ENCODE measurements at places on chromosomes 2 and 18.

GRCh38 chr18:13309748-13310670 lies 91.4 kb downstream of the LDLRAD4 start:
- DNase-seq = no peak

- no peak for DNase-seq
These were observed 22.0 kb upstream of the INHBB start for GRCh38 chr2:120323807-120324399.

GRCh38 chr18:63319383-63320122 lies at the start of gene BCL2:
BCL2 (minus strand) TSS chr18:63319769.
- DNase-seq = peak; percentile 45

- DNase-seq = peak; percentile 43
These were observed 18.8 kb downstream of the ZNF385B start for GRCh38 chr2:179842498-179843153.

DNA sequence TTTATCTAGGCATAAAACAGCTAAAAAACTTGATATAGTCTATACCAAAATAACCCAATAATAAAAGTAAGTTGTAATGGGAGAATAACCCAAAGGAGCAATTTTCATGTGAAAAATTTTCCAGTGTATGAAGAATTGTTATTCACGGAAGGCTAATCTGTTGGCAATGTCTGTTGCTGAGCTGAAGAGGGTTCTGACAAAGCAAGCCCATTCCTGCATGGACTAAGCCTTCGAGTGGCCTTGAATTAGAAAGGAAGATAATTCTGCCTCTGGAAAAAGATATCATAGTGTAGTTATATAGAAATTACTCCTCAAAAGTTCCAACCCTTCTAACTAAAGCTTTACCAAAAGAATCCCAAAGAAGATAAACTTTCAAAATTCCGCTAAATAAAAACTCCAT lies 101.5 kb downstream of the MAP2 start:
- peak; percentile 34 for DNase-seq

GRCh38 chr2:23526114-23526513 lies 141.1 kb downstream of the KLHL29 start:
- no peak for DNase-seq

DNA sequence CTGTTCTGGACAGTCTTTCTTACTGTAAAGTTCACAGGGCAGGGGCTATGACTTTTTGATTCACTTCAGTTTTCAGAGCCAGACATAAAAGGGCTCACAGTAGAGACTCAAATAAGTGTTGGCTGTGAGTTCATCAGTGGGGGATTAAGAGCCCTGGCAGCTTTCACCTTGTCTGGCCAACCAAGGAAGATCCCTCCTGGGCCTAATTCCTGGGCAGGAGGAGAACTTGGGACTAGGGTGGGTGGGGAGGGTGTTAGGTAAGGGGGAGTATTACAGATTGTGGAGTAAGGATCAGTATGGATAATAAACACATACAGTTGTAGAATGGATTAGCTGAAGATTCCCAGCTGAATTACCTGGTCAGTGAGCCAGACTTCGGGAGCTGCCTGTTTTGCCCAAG lies 904 bp upstream of the SFXN5 start:
- no peak for DNase-seq

GRCh38 chr2:241764275-241765241 lies 12.1 kb upstream of the GAL3ST2 start:
- DNase-seq = no peak

DNA sequence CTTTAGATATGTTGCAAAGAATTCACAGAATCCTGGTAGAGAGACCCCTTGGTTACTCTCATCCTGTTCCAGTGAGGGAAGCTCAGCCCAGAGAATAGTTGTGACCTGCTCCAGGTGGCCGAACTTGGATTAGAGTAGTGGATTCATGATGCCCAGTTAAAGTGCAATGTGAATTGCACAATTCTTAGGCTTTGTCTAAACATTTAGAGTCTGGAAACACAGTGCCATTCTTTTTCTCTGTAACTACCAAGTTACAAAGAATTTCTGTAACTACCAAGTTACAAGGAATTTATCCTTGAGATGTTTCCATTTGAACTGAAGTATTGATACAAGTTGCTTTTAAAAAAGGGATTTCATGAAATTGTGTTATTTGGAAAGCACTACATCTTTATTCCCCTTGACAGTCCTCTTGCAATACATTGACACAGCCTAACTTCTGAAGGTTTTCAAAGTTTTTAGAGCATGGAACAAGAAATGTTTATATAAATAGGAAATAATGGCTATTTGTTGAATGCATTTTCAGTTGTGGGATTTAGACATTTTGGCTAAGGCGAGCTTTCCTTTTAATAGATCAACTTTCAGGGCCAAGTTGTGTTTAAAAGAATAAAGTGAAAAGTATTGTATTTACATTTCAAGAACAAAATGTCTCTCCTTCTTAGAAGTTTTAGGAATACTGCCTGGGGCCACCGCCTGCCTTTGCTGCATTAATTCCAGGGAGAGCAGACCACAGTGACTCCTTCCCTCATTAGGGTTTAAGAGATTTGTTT lies 315.0 kb downstream of the LPIN1 start:
- no peak for DNase-seq

DNA sequence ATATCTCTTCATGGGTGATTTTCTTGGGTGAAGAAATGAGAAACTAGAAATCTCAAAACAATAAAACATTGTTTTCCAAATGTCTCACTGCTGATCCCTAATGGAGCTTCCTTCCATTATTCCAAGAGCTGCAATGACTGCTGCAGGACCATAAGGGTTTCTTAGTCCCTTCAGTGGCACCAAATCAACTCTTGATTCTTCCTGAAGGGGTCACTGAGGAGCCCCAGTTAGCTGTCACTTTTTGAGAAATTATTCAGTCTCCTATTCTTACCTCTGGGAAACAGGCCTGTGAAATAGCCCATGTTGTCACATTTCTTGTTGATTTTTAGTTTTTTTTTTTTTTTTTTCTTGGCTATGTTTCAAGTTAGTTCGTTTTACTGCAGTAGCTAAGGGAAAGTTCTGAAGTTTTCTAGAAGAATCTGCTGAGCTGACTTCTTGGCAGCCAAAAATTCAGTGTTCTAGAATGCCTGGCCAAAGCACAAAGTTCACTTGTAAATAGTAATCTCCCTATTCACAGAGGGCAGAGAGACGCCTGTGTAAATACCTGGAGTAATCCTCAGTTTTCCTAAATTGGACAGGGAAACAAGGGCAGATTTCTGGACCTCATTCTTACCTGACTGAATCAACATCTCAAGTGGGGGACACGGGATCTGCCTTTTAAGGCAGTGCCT lies 480.0 kb downstream of the RIT2 start:
- DNase-seq = no peak

GRCh38 chr2:9800975-9801726 lies 42.1 kb upstream of the TAF1B start:
- DNase-seq = no peak

- no peak for DNase-seq
These were observed 8.1 kb downstream of the NPC1 start for GRCh38 chr18:23578067-23578701.

DNA sequence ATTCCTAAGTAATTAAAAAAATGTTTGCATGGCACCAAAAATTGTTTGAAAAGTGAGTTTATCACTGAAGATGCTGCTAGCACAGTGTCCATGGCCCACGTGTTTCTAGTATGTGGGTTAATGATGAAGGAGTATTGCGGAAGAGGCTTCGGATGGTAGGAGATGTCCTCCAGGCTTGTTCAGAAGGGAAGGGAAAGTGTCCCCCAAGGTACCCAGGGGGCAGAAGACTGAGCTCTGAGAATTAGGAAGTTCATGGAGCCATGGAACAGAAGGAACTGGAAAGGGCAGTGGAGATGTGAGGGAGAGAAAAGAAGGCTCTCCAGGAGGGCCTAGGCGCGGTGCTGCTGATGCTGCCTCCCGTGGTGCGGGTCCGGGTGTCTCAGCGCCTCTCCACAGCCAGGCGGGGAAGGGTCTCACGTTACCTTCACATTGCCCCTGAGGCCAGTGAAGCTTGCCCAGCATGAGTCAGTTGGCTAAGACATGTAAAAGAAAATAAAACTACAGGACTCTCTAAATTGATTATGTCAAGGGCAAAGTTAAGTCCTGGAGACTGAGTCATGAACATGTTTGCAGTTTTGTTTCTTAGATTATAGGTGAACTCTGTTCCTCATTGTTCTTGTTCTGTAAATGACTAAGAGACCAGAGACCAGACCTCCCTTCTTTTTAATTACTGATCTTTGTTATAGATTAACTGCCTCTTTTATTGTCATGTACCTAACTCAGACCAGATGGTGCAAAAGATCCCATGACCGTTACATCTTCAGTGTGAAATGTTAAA lies 89.0 kb downstream of the MTCL1 start:
- peak; percentile 71 for DNase-seq

DNA sequence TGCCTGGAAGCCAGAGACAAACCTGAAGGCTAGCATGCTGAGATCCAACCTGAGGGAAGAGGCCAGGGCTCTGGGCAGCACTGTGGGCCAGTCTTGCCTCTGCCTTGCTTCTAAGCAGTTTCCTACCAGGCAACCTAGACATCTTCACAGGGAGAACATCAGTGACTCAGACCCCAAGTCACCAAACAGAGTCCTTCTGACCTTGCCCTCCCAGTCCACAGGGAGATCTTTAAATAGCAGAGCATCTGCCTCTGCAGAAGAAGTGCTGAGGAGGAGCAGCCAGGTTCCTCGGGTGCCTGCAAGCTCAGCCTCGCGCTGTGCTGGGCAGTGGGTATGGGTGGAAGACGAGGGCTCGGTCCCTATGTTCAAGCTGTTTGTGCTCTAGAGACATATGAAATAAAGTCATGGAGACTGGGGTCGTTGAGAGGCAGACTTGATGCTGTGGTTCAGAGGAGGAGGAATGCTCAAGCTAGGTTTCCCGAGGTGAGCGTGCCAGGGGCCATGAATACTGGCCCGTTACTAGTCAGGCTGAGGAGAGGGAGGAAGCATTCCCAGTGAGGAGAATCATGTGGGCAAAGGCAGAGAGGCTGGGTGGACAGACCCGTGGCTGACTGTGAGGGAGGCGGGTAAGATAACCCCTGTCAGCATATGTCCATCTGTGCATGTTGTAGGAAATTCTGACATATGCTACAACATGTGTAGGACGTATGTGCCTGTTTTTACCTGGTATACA lies 66.5 kb downstream of the BOLA3 start:
- DNase-seq = no peak

DNA sequence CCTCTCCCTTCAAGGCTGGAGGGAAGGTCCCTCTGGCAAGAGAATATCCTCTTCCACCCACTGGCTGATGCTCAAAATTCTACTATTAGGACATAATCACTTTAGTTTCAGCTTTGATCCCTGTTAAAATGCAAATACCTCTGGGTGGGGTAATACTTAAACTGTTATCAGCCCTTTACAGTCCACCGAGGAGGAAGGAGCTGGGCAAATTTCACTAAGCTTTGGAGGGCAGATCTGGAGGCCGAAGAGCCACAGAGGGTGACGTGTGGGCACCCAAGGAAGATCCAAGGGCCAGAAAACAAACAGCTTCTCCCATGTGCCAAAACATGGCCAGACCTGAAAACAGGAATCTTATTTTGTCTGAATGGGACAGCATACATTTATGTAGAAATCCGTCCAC lies 74.6 kb upstream of the BCL11A start:
- DNase-seq = no peak

DNA sequence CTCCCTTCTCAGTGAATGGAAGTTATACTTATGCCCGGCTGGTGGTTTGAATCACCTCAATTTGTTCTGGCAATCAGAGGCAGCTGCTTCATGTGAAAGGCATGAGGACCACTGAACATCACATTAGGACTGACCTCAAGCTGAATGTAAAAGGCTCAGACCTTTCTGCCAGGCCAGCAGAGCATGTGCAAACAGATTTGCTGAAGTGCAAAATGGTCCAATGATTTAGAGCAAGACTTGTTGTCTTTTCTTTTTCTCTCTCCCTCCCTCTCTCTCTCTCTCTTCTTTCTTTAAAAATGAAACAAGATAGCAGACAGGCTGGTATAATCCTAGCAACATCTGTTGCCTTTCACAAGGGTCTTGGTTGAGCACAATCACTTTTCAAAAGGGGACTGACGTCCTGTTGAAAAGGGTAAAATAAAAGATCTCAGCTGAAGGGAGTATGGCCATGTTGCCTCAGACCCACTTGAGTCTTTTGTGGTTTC lies 13.3 kb upstream of the CDH7 start:
- DNase-seq = no peak

GRCh38 chr2:149534674-149535073 lies 52.9 kb downstream of the MMADHC start:
- no peak for DNase-seq

GRCh38 chr2:188808947-188809355 lies 165.2 kb upstream of the COL3A1 start:
- DNase-seq = no peak

- DNase-seq = no peak
These were observed 23.3 kb downstream of the PUM2 start for GRCh38 chr2:20327370-20327769.

DNA sequence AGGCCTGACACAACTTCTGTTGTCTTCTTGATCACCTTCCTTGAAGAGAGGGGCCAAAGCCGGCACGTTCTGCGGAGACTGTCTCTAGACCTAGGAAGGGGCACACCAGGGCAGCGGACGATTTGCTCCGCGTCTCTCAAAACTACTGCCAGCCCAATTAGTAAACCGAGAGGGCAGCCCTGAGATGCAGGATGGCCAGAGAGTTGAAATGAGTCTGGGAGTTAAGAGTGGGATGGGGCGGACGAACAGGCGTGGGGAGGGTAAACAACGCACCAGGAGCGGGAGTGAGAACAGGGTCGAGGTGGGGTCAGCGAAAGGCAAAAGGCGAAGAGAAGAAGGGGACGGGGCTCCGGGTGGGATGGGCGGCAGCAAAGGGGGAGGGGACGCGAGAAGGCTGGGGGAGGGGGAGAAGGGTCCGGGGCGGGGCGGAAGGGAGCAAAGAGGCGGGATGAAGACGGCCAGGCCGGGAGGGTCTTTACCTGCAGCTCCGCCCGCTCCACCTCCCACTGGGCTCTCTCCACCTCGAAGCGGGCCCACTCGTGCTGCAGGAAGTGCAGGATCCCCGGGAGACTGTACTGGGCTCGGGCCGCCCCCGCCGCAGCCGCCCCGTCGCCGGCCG lies 476 bp downstream of the STRN start:
- DNase-seq = peak; percentile 35

DNA sequence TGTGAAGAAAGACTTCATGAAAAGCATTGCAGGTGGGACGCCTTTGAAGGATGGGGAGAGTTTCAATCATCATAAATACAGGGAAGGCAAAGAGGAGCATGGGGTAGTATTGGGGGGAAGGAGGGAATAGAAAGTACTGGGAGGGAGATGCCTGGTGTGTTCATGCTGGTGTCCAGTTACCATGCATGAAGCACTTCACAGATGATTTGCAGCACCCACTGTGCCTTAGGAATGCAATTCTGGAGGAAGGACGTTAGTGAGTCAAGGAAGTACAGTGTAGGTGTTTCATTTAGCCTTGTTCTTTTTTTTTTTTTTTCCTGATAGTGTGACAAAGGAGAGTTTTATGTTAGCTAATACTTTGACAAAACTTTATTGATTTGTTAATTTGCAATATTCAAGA lies 36.8 kb downstream of the ADAM23 start:
- DNase-seq = peak; percentile 17

DNA sequence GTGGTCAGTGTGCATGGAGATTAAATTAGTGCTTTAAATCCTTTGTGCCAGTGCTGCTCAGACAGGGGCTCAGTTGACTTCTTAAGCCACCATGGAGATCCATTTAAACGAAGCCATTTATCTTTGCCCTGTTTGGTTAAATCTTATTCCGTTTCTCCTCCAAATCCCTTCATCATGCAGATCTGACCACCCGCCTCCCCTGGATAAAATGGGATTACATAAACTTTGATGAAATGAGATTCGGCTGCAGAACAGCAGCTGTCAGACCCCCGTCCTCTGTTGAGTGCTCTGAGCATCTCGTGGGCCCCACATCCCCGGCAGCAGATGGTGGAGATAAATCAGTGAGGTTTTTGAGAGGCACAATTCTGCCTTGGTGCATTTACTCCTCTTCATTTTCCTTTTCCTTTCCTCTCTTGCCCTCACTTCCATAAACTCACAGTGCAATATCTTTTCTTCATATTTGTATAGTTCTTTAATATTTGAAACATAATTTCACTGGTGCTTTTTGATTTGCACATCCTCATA lies 84.4 kb upstream of the TWIST2 start:
- no peak for DNase-seq

Measured in dermis blood vessel endothelial cell (primary cell).